T47D (cell line): ENCODE measurements at places on chromosomes 11 and 22.

DNA sequence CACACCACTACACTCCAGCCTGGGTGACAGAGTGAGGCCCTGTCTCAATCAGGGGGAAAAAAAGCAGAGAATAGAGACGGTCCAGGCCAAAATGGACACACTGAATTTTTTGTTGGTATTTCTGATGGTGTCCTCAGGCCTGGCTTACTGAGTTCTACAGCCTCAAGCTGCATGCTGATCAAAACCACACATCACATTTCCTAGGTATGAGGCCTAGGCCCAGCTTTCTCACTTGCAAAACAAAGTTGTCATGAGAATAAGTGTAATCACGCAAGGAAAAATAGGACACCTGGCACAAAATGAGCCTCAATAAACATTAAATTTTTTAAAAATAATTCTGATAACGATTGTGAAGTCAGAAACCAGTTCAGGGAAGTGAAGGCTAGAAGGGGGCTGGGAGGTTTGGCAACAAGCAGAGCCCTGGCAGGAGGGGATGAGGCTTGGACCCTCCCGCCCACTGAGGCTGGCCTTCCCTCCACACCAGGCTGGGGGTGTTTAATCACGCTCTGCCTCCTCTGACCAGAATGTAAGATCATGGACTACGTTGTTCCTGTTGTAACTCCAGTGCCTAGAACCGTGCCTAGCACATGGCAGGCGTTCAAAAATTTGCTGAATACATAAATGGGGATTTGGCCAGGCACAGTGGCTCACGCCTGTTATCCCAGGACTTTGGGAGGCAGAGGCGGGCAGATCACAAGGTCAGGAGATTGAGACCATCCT, 18.1 kb downstream of the PACSIN2 start:
- DNase-seq, result no peak

DNA sequence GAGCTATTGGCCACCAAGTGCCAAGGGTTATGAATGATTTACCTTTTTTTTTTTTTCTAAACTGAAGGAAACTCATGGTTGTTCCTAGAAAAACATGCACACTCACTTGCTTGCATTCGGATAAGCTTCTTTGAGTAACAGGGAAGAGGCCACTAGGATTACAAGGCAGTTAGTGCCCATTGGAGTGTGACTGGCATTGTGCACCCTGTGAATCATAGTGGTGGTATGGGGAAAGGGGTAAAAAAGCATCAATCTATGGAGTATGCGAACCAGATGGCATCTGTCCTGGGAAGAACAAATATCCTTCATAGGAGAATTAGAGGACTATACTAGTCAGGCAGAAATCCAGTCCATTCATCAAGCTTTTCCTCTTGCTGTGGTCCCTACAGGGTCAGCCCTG, 24.2 kb downstream of the CD44 start:
- no peak for DNase-seq

GRCh38 chr11:130118165-130118564, 41.4 kb upstream of the ST14 start:
- DNase-seq, result no peak

DNA sequence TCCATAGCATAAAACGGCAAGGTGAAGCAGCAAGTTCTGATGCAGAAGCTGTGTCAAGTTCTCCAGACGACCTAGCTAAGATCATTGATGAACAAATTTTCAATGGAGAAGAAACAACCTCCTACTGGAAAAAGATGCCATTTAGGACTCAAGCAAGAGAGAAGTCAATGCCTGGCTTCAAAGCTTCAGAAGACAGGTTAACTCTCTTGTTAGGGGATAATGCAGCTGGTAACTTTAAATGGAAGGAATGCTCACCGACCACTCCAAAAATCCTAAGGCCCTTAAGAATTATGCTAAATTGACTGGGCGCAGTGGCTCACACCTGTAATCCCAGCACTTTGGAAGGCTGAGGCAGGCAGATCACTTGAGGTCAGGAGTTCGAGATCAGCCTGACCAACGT, 31.3 kb downstream of the CLTCL1 start:
- DNase-seq, result no peak

DNA sequence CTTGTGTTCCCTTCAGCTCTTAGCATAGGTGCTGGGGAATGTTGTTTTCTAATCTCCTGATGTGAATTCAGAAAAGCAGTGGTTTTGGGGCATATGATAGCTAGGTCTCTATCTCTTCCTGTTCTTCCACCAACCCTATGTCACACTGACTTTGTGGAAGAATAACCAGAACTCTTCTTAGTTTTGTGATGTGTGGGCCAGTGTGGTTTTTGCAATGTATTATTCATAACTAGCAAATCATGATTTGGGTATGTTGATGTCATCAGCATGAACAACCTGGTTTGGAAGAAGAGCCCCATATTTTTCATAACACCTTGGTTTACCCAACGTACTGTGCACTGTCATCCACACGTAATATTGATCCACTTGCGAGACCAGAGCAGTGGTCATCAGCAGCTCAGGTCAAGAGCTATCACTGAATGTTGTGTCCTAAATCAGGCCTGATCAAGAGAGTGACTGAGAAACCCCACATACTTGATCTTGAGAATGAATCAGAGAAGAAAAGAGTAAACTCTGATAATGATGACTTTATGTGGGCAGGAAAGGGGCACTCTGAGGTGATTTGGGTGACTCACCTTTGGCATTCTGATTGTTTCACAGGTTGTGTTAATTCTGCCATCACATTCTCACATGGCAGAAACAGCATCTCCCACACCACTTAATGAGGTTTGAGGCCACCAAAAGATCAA, 19.4 kb upstream of the MS4A6E start:
- DNase-seq, result no peak

GRCh38 chr22:26610072-26610958, 7.5 kb downstream of the CRYBB1 start:
- DNase-seq, result no peak

DNA sequence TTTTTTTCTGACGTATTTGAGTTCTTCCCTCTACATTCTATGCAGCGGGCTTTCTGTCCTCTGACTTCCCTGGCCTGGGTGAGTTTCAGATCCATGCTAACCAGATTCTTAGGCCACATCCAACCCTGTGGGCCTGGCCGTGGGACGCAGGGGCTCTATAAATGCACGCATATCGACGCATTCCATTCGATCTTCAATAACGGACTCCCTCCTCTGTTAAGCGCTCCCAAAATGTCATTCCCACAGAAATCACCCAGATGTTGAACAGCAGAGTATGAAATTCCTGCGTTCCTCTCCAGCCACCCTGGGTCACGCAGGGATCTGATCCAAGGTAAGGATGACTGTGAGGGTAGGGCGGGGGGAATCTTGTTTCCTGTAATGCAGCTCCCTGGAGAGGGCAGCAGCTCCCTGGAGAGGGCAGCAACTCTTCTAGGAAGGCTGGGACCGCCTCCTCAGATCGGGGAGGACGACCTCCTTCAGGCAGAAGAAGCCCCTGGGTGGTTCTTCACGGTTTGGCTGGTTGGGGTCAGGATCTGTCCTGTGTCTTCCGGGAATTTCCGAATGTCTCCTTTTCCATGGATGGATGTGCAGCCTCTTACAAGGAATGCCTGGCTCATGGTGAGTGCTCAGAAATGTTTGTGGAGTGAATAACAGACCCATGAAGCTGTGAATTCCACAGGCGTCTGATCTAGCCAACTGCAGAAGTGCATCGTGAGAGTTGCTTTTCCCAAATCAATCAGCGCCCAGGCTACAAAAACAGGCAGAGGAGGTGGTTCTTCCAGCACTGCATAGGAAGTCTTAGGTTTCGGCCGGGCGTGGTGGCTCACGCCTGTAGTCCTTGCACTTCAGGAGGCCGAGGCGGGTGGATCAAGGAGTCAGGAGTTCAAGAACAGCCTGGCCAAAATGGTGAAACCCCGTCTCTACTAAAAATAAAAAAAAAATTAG, 12.2 kb downstream of the MRGPRD start:
- no peak for DNase-seq

GRCh38 chr11:78798663-78799062, 224.0 kb upstream of the NARS2 start:
- DNase-seq, result no peak

GRCh38 chr22:39363751-39364515, 14.1 kb downstream of the SYNGR1 start:
- DNase-seq, result peak; percentile 54

DNA sequence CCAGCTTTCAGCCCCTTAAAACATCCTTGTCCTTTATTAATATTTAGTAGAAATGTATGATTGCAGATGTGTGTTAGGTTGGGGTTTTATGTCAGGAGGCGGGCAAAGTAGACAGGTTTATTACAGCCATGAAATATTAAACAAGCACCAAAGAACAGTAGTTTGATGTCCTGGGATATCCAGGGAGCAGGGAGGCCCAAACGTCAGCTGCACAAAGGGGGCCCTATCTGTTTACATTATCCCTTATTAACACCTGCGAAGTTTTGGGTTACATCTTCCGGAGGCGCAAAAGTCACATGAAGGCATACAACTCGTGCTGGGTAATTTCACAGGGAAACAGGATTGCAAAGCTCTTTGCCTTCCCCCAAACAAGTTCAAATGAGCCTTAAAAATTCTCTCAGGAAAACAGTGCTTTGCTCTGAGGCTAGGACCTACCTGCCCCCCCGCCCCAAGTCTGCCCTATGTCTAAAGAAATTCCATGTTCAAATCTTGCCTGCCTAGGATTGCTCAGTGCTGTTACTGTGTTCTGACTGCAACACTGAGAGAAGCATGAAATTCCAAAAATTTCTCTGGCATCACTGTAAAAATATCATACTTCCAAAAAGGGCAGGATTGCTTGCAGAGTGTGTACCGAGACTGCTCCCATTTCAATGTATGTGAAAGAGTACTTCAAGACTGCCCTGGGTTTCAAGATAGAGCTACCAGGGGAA, 8.9 kb downstream of the MN1 start:
- DNase-seq, result no peak

- DNase-seq, result no peak
These were observed 41.3 kb downstream of the CECR2 start for GRCh38 chr22:17410576-17410975.

- no peak for DNase-seq
These were observed 69.0 kb downstream of the MED15 start for GRCh38 chr22:20576445-20576816.

- no peak for DNase-seq
These were observed 181.4 kb downstream of the ETS1 start for GRCh38 chr11:128405714-128406662.

- DNase-seq, result no peak
These were observed 3.6 kb upstream of the LMO1 start for GRCh38 chr11:8267280-8267679.

- DNase-seq, result peak; percentile 53
These were observed 32.7 kb upstream of the CCDC34 start for GRCh38 chr11:27395556-27396258.

DNA sequence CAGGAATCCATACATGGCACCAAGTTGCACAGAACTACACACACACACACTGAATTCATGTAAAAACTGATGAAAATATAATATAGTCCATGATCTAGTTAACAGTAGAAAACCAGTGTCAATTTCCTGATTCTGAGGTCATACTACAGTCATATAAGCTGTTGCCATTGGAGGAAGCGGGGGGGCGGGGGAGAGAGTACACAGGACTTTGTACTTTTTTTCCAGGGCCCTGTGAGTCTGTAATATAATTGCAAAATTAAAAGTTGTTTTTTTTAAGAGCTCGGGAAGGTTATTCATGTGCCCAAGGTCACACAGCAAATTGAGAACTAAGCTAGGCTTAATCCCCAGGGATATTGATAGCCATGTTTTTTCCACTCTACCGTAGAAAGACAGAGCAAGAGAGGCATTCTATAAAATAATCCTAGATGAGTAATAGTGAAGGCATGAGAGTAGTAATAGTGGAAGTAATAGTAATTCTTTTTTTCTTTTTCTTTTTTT, 312.3 kb downstream of the MN1 start:
- no peak for DNase-seq
